ENCODE measurements at places on chromosomes 1 and 21. TPM values are rescaled to one million over a fixed set of nuclear protein-coding genes. Genes with fewer than 3 reads are reported as not detected.

The BSND gene
- total RNA-seq: not detected

The RUNX3 gene
- total RNA-seq: not detected

The IFI16 gene
- 33.9 TPM for total RNA-seq

The MNDA gene
- total RNA-seq: not detected

The CD1B gene
- total RNA-seq: not detected

The PADI2 gene
- total RNA-seq: 0.22 TPM

The OR2W3 gene
- total RNA-seq: not detected

The TMOD4 gene
- total RNA-seq: not detected

The GJB3 gene
- not detected for total RNA-seq

The HAO2 gene
- not detected for total RNA-seq

The GJA8 gene
- total RNA-seq: not detected

- no peak for DNase-seq
These were observed 12.6 kb upstream of the RGL1 start for GRCh38 chr1:183792300-183792699.

DNA sequence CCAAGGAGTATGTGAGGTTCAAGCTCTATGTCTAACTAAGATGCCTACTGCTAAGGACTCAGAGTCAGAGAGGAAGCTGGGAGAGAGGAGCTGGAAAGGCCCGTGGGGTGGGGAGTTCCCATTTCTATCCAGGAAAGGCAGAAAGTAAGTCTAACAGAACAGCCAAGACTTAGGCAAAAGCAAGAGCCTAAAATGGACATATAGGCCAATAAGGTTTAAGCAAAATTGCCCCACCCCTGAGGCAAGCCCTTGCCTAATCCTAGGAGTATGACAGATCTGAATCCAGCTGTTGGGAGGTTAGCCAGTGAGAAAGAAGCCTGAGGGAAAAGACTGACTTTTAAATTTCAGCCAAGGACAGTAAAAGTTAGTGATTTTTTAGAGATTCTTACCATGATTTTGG, 1.6 kb upstream of the KLHDC9 start:
- no peak for DNase-seq

DNA sequence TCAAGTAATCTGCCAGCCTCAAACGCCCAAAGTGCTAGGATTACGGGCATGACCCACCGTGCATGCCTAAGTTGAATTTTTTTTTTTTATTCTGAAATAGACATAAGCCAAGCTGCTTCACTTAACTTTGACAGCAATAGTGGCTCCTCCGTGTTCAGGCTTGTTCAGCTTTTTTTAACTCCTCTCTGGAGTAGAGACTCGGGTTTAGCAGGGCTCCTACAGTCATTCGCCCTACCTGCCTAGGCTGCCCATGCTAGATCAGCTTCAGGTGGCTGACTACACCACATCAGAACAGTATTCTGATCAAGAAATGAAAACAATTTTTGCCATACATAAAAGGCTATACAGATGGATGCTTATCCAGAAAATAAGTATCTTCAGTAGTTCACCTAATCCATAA, 14.7 kb downstream of the ARID4B start:
- DNase-seq: no peak

DNA sequence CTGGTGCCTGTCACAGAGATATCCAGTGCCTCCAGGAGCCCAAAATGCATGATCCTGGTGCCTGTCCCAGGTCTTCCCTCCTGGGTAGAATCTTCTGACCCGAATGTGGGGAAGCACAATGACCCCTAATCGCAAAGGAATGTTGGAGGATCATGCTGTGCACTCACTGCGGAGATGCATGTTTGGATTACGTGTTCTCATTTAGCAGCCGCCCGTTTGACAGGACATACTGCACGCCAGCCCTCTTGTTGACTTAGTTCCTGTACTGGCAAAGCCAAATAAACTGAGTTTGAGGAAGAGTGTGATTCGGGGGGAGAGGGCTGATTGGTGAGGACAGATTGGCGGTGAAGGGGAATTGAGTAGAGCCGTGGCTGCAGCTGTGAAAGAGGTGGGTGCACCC, 85.9 kb upstream of the SIM2 start:
- DNase-seq: no peak

DNA sequence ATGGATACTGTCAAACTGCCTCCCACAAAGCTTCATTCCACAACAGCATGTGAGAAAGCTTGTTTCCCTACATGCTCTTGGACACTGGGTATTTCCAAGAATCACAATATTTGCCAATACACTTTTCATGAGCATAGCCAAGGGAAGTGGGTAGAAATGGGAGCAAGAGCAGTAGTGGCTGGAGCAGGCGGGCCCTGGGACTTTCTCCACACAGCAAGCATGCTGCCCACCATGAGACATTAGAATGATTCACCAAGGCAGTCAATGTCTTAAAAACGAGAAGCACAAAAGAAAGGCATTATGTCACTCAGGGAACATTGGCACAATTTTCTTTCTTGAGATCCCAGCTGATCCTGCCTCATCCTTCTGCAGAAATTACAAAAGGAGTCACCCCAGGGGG, 371.6 kb upstream of the RUNX1 start:
- no peak for DNase-seq

GRCh38 chr1:85449356-85449755, 15.6 kb downstream of the DDAH1 start:
- peak; percentile 28 for DNase-seq

DNA sequence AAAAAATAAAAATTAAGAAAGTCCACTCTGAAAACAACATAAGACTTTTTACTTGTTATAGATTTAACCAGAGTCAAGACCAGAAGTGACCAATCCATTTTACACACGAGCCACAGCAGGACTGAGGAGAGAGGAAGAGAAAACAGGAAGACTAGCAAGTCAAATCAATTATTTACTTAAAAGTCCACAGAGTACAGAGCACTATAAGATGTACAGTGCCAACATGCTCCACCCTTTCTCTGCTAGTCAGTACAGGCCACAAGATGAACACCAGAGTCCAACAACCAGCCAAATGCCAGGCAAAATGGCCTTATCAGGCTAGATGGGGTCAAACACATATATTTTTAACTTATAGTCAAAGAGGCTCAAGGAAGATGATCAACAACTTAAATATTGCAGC, 19.5 kb downstream of the LUZP1 start:
- no peak for DNase-seq

- peak; percentile 70 for DNase-seq
These were observed 871 bp upstream of the ETS2 start for GRCh38 chr21:38804789-38805327.

- DNase-seq: no peak
These were observed 41.9 kb downstream of the AHDC1 start for GRCh38 chr1:27562021-27562420.

DNA sequence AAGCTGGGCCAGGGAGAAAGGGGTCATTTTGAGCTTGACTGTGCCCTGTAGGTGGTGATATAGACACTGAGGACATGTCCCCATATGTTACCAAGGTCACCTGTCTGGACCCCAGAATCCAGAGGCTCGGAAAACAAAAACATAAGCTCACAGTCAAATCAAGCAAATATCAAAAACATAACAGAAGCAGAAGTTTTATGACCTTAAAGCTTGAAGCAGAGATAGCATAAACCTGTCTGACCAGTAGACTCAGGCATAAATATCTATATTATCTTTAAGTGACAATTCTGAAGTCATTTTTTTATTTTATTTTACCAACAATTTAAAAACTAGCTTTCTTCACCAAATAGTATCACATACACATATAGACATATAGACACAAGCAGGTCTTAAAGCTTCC, 32.8 kb upstream of the RHOU start:
- no peak for DNase-seq

DNA sequence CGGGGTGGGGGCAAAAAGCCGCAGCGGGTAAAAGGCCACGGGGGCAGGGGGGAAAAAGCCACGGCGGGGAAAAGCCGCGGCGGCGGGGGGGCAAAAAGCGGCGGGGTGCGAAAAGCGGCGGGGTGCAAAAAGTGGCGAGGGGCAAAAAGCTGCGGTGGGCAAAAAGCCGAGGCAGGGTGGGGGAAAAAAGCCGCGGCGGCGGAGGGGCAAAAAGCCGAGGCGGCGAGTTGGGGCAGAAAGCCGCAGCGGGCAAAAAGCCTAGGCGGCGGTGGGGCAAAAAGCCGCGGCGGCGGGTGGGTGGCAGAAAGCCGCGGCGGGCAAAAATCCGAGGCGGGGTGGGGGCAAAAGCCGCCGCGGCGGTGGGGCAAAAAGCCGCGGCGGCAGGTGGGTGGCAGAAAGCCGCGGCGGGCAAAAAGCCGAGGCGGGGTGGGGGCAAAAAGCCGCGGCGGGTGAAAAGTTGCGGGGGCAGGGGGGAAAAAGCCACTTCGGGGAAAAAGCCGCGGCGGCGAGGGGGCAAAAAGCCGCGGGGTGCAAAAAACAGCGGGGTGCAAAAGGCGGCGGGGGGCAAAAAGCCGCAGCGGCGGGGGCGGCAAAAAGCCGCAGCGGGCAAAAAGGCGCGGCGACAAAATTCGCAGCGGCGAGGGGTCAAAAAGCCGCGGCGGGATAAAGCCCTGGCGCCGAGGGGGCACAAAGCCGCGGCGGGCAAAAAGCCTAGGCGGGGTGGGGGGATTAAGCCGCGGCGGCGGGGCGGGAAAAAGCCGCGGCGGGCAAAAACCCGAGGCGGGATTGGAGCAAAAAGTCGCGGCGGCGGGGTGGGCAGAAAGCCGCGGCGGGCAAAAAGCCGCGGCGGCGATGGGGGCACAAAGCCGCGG, 3901.2 kb downstream of the SRGAP2C start:
- DNase-seq: no peak

DNA sequence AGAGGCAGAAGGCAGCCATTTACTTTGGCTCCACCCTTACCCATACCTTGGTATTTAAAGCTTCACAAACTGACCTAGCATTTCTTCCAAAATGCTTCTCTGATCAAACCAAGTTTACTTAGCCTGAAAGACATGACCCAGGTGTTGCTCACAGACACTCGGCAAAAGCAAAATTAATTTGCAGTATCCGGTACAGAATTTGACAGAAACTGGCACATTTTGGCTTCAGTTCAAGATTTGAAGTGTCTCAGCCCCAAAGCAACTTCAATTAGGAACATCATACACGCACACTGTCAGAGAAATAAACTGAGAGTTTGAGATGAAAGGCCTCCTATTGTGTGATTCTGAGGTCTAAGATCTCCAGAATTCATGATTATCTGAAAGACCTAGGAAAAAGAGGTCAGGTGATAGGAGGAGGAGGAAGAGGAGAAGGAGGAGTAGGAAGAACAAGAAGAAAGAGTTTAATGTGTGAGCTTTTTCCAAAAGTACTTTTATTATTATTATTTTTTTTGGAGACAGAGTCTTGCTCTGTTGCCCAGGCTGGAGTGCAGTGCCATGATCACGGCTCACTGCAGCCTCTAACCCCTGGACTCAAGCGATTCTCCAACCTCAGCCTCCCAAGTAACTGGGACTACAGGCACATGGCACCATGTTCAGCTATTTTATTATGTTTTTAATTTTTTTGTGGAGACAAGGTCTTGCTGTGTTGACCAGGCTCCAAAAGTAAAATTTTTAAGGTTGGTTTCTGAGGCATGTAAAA, 143.6 kb downstream of the SLC45A1 start:
- DNase-seq: no peak

DNA sequence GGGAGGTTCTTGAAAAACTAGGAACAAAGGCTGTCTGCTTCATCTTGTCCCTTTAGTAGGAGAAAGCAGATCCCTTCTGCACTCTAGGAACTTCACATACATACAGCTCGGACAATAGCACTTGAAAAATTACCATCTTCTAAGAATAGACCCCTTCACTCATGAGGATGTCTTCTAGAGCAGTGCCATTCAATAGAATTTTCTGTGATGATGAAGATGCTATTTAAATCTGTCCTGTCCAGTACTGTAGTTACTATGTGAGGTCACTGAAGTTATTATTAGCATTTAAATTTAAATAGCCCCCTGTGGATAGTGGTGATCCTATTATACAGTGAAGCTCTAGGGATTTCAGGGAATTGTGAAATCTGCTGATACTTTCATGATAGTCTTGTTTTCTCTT, 46.4 kb upstream of the RAB3GAP2 start:
- no peak for DNase-seq

DNA sequence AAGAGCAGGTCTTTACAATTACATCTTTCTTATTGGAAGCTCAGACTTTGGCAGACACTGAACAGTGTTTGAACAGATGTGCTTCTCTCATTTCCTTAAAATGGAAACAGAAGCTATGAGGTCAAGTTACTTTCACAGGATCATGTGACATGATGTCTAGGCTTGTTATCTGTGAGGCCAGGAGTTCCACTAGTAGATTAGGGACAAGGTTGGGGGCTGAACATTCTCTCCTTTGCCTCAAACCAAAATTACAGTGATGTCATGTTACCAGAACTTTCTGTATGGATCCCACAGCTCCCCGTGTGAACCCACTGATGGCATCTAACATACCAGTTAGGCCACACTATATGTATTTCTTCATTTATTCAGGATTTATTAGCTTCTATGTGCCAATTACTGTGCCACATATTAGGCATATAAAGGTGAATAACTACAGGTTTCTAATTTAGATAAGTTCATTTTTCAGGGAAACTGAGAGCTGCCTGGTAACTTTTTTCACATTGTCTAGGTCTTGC, 6.0 kb downstream of the DYNLT5 start:
- peak; percentile 37 for DNase-seq

DNA sequence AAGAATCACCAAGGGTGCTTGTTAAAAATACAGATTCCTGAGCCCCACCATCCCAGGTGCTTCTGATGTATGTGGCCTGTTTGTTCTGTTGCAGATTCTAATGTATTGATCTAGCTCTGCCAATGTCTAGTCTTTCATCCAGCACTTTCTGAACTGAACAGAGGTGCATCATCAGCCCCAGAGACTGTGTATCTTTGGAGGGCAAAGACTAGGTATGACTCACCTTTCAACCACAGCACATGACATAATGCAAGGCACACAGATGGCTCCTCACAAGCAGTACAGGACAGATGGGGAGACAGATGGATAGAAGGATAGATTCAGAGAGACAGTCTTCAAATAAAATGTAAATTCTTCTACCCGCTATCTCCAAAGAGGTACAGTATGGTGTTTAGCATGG, 32.3 kb downstream of the CD58 start:
- DNase-seq: no peak

DNA sequence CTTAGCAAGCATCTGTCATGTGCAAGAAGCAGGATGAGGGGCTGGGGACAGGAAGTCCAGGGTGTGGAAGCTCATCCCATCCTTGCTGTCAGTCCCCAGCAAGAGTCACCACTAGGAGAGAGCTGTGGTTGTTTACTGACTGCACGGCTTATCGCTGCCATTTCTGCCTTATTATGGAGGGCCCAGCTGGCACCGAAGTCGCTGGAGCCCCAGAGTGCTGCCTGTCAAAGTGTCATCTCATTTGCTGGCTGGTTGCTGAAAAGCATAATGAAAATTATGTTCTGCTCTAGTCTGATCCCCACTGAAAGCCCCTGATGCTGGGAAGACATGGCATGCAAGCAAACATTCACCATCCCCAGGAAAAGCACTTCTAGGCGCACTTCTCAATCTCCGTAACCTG, 642.7 kb downstream of the NPHP4 start:
- no peak for DNase-seq

- DNase-seq: no peak
These were observed 29.1 kb upstream of the TADA1 start for GRCh38 chr1:166905136-166905535.

GRCh38 chr21:40567501-40567900, 279.5 kb downstream of the DSCAM start:
- no peak for DNase-seq

DNA sequence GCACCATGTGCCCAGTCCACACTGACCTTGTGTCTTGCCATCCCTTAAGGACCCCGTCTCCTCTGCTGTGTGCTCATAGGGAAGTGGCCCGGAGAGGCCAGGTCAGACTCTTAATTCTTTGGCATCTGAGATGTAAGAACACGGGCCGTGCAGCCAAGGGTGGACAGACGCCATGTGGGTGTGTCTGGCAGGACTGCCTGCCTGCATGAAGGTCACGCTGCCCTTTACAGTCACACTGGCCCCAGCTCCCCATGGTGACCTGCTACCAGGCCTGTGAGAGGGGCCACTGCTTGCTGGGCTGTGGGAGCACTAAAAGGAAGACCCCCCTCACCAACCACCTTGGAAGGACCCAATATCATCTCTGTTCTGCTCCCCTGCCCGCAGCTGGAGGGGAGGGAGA, 17.7 kb downstream of the DHRS3 start:
- no peak for DNase-seq

All from lung microvascular endothelial cell (primary cell).